NCI-H774 (cell line): ENCODE measurements at places on chromosomes 7 and 10.

GRCh38 chr10:63200431-63200830, 67.3 kb downstream of the NRBF2 start:
- DNase-seq = no peak

- no peak for DNase-seq
Observed at GRCh38 chr10:127755753-127756152, 18.8 kb downstream of the FOXI2 start.

GRCh38 chr10:13970236-13970956, 360.3 kb downstream of the FRMD4A start:
- no peak for DNase-seq

DNA sequence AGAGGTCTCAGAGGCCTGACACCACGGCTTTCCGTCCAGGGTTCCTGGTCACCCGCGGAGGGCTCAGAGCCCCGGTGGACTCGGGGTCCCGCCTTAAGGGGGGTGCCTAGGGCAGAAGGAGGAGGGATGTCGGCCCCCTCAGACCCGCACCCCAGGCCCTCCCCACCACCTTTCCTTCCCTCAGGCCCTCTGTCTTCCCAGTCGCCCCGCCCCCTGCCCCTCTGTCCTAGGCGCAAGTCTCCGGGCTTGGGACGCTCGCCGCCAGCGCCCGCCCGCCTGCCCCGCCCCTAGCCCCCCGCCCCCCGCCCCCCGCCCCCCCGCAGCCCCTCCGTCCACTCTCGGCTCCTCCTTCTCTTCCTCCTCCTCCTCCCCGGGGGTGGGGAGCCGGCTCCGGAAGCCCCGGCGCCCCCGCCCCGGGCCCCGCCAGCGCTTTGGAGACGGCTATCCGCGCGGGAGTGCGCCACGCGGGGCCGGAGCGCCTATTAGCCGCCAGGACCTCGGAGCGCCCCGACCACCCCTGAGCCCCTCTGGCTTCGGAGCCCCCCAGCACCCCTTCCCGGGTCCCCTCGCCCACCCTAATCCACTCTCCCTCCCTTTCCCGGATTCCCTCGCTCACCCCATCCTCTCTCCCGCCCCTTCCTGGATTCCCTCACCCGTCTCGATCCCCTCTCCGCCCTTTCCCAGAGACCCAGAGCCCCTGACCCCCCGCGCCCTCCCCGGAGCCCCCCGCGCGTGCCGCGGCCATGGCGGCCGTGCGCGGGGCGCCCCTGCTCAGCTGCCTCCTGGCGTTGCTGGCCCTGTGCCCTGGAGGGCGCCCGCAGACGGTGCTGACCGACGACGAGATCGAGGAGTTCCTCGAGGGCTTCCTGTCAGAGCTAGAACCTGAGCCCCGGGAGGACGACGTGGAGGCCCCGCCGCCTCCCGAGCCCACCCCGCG, at the start of gene AEBP1:
TSS of gene AEBP1 (plus strand) at position 423 of the 937 bp plus-strand sequence. CDS start at position 744, 321 bp downstream.
- no peak for DNase-seq

- DNase-seq = no peak
Observed at GRCh38 chr7:43249823-43250145, 137.3 kb downstream of the HECW1 start.

DNA sequence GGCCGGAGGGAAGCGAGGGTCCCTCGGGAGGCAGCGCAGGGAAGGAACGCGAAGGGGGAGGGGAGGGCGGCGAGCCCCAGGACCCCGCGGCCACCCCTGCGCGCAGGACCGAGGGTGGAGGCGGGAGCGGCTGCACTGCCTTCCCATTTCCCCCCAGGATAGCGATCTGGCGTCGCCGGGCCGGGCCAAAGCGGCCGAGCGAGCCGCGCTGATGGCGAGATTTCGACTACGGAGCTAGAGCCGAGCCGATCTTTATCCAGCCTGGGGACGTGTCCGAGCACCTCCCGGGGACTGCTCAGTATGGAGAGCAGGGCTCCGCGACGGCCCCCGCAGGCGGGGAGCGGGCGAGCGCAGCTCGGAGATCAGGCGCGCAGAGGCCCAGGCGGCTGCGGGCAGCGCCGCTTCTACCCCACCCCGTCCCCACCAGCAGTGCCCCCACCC, 590 bp upstream of the CRTAC1 start:
- no peak for DNase-seq

- DNase-seq = peak; percentile 19
Observed at GRCh38 chr10:98555021-98555619, 108.4 kb upstream of the HPS1 start.

GRCh38 chr10:125815764-125816163, 7.3 kb downstream of the UROS start:
- DNase-seq = no peak

DNA sequence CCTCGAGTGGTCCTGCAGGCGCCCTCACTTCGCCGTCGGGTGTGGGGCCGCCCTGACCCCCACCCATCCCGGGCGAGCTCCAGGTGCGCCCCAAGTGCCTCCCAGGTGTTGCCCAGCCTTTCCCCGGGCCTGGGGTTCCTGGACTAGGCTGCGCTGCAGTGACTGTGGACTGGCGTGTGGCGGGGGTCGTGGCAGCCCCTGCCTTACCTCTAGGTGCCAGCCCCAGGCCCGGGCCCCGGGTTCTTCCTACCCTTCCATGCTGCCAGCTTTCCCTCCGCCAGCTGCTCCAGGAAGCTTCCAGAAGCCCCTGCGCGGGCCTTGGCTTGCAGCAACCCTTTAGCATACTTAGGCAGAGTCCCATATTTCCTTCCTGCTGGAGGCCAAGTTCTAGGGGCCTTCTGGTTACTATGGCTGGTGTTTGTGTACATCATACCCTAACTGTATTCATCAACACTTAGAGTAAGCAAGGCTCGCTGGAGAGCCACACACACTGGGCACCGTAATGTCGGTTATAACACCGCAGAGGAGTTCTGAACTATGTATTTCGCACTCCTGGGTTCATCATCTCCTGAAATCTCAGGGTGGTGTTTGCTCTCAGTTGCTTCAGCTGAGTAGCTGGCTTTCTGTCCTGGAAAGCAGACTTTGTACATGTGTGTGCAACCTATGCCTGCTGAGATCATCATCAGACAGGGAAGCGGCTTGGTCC, 471 bp downstream of the MGMT start:
- DNase-seq = no peak

GRCh38 chr7:36283181-36283580, 106.5 kb upstream of the ANLN start:
- no peak for DNase-seq

DNA sequence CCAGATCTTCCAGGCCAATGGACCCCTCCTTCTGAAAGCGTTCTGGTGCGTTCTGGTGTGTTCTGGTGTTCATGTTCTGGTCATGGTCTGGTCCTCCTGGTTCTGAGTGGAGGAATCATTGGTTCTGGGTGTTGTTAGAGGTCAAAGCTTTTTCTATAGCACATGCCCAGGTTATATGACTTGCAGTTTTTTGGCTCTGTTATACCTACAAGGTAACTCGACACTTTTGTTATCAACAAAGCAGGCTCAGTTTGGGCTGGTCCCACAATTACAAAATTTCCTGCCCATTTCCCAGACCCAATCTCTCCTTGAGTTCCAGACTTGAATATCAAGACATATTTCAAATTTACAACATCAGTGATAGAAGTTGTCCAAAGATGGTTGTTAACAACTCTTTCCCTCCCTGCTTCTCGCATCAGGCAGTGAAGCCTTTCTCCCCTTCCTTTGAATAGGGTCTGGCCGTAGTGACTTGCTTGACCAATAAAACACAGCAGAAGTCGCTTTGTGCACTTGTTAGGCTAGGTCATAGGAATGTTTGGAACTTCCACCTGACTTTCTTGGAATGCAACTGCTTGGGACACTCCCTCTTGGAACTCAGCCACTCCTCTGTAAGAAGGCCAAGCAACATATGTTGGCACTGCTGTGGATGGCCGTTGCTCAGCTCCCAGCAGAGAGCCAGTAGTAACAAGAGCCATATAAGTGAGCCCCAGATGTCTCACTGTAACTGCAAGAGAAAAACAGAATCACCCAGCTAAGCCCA, 83.1 kb upstream of the STEAP1B start:
- DNase-seq = no peak

- peak; percentile 46 for DNase-seq
Observed at GRCh38 chr10:114043532-114044246, at the start of gene ADRB1. Gene ADRB1, plus strand, starts transcription at chr10:114043866. Its CDS starts 267 bp downstream, at chr10:114044133.

DNA sequence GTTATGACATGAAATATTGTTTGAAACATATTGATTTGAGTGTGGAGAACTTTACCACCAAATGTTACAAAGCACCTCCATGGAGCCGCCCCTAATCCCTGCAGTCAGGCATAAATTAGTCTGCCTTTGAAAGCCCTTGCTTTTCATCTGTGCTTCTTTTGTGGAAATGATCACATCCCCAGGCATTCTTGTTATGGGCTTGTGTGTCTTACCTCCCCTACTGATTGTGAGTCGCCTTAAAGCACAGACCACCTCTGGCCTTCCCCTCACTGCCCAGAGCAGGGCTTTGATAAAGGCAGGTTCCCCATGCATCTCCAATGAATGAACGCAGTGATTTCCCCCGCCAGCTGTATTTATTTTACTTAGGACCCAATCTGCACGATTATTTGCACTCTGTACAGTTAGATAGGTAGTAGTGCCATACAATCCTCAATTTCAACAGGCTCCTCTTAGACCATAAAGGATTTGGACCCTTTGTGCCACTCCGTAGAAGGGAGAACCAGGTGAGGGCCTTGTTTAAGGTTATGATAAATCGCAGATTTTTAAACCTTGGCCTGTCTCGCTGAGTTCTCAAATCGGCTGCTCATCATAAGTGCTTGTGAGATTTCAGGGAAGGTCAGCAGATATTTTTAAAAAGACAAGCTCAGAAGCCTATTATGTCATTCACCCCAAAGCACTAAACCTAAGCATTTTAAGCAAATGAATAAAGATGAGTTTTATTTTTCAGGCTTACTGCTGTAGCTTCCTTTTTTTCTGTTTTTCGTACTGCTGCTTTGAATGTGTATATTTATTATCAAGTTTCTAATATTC, 107.8 kb downstream of the CUBN start:
- DNase-seq = no peak

GRCh38 chr10:103620891-103621782, 127.6 kb downstream of the NEURL1 start:
- no peak for DNase-seq

GRCh38 chr10:95474228-95475002, 86.8 kb downstream of the SORBS1 start:
- DNase-seq = no peak

GRCh38 chr10:133420028-133420427, 4.4 kb downstream of the SPRN start:
- DNase-seq = no peak

GRCh38 chr10:47033081-47033480, 121.9 kb downstream of the PTPN20 start:
- no peak for DNase-seq

DNA sequence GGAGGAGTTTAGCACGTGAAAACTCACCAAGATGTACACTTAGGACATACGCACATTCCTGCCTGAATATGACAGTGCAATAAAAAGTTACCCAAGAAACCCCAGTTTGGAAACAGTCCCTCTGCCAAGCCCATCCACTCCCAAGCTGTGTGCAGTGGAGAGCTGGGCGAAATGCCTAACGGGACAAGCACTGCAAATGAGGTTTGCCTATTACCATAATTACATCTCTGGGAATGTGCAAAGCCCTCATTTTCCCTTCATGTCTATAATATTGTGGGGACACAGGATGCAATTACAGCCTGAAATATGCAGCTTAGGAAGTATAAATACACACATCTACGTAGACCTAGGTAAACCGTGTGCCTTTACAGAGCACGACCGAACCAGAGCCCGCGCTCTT, 117.5 kb downstream of the PLXNA4 start:
- no peak for DNase-seq

DNA sequence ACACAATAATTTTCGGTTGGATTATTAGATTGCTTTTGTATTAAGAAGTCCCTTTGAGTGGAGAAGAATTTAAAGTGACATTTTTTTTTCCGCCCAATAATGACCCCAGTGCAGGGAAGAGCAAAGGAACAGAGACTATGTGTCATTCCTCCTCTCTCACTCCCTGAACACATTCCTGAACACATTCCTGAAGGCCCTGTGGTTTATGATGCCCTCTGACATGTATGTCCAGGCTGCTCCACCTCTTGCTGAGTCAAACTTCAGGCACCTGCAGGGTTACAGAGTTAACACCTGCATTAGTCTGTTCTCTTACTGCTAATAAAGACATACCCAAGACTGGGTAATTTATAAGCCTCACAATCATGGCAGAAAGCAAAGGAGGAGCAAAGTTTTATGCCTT, 704.0 kb upstream of the LRRN3 start:
- no peak for DNase-seq

DNA sequence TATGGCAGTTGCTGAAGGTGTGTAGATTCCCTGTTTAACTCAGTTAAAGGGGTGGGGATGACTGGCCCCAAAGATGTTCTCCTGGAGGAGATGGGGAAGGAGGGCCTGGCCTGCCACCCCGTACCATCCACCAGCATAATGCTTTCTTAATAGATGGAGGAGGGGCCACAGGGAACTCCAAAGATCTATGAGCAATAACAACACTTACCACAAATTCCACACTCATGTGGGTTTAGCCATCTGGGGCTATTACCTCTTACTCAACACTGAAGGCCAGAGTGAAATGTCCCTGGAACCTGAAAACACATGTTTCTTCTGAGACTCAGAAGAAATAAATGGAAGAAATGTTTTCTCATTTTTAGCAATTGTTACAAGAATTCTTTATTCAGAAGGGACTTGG, 259.0 kb downstream of the CXCL12 start:
- DNase-seq = no peak

GRCh38 chr10:117345143-117345542, 30.1 kb downstream of the PDZD8 start:
- no peak for DNase-seq

DNA sequence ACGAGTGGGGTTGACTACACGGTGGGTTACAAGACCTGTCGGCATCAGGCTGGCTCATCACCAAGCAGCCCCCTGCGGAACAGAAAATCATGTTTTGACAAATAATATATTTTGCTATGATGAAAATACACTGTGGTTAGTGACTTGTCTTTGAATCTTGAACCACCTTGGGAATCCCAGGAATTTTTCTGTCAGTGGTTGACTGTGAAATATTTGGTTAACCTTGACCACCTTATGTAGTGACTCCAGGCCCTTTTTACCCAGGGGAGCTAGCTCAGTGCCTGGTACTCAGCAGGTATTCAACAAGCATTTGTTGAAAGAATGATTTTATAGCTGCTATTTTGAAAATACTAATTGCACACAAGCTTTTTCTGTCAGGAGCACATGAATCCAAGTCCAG, 406.0 kb downstream of the PHF14 start:
- DNase-seq = no peak

DNA sequence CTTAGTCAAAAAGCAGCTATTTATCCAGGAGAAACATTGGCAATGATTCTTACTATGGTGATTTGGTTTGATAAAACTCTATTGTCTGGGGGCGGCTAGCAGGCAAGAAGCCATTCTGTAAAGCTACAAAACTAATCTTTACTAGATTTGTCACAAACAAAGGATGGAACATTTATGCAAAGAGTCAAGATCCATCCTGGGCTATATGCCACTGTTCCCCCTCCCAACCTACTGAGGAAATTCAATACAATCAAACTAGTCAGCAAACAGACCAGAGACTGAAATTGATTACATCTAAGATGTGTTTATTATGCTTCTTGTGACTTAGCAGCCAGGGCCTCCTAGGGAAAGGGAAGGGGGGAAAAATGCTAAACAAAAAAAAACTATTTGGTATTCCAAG, 397.6 kb downstream of the GPAM start:
- DNase-seq = no peak

- DNase-seq = no peak
Observed at GRCh38 chr10:55398497-55398882, 597.5 kb upstream of the PCDH15 start.

GRCh38 chr10:110914431-110914830, 4.5 kb downstream of the BBIP1 start:
- no peak for DNase-seq
